Amniotic stem cell (primary cell): ENCODE measurements at places on chromosomes 2 and 18.

GRCh38 chr2:220504938-220505503 lies 877.6 kb downstream of the SLC4A3 start:
- DNase-seq, result no peak

- DNase-seq, result no peak
These were observed 53.5 kb downstream of the VSNL1 start for GRCh38 chr2:17593841-17594491.

DNA sequence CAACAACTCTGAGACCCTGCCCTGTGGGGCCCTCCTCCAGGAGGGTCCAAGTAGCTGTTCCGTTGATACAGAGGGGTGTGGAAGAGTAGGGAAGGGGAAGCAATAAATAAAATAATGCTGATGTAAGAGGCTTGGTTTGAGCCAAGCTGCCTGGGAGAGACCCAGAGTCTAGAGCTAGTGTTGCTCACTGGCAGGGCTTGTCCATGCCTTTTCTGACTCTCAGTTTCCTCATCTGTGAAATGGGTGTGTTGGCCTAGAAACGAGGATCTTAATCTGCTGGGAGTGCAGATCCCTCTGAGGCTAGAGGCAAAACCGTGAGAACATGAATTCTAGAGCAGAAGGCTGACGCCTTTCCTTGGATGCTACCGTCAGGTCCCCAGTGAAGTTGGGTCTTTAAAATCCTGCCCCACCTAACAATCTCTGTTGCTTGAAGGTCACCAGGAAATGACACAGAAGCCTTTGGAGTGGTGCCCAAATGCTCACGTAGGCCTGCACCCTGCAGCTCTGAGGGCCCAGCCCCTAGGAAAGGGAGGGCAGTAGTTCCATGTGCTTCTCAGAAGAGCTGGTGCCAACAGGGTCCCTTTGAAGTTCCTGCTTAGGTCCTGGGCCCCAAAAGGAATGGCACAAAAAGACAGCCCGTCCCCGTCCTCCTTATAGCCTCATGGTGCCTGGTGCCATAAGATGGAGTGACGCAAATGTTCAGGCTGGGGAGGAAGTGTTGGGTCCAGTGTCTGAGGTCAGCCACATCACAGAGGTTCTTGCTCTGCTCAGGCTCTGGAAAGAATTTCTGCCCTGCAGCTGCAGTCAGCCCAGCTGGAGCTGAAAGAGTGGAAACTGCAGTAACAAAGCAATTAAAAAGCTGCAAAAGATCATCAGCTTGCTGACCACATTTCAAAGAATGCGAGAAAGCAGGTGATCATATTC lies 73.2 kb upstream of the SMAD2 start:
- no peak for DNase-seq

- no peak for DNase-seq
These were observed 40.6 kb downstream of the SPC25 start for GRCh38 chr2:168849610-168850009.

- no peak for DNase-seq
These were observed 399.1 kb downstream of the PLCL1 start for GRCh38 chr2:198203336-198204069.

GRCh38 chr2:134669731-134670669 lies 48.8 kb downstream of the TMEM163 start:
- DNase-seq, result no peak

DNA sequence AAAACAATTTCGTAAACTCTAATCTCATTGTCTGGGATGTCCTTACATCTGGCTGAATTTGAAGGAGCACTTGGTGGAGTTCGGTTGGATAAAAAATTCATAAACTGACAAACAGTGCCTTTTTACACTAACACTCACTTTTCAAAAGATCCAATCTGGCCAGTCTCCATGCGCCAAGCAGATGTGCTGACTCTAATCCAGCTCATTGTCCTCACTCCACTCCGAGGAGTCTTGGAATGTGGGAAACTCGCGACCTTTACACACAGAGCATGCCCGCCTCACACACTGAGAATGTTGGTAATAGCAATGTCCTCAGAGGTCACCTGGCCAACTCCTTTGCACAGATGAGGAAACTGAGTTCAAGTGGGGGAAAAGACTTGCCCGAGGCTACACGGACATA lies 66.8 kb downstream of the XDH start:
- no peak for DNase-seq

DNA sequence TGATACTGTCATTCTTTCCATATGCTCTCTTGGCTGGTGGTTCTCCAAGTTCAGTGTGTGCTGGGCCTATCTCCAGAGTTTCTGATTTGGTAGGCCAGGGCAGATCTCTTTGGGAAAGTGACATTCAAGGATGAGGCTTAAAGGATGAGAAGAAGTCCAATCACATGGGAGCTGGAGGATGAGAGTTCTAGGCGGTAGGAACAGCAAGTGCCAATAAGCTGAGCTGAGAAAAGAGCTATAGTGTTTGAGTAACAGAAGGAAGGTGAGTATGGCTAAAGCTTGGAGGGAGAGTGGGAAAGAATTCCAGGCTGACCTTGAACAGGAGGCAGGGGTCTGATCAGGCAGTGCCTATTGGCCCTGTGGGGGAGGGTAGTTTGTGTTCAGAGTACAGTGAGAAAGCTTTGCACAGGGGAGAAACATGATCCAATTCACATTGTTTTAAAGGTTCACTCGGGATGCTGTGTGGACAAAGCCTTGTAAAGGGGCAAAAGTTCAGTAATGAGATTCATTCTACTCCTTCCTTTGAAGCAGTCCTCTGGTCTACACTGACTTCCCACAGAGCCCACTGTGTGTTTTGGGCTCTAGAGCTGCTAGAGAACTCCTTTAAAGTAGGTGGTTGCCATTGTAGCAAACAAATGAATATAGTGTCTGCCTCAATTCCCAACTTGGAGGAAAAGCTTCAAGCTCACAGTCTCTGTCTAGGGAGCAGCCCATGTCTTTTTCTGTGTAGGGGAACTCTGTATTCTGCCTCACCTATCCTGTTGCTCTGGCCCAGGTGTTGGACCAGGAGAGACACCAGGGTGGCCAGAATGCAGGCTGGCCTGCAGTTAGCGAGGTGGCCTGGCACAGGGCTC lies 81.8 kb downstream of the FASTKD2 start:
- no peak for DNase-seq

- no peak for DNase-seq
These were observed 159.0 kb downstream of the NYAP2 start for GRCh38 chr2:225558399-225559071.

DNA sequence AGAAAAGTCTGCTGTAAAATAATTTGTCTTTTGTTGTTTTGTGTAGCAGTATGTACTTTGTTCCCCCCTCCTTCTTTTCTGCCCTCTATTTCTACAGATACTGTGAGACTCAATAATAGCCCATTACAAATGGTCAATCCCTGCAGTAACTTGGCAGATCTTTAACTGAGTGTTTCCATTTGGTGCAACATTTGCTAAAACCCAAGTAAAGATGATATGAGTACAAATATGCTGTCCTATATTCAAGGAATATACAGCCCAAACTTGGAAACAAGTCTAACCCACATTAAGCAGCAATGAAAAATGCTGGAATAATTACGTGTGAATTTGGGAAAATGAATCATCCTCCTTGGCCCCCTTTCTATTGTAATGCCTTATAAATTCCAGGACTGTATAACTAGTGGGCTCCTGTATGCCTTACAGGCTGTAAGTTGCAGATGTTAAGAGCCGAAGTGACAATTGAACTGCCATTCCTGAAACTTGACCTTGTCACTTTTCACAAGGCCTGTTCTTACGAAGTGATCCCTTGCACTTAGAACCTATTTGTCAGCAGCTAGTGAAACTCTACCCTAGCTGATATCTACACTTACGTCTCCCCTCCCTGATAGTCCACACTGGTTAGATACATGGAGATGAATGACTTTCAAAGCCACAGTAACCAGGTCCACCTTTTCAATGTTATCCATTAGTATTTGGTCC lies 104.9 kb downstream of the IRS1 start:
- DNase-seq, result no peak
